Left hindlimb (tissue), 1 donor: ENCODE measurements at places on chromosomes 12 and 14.

DNA sequence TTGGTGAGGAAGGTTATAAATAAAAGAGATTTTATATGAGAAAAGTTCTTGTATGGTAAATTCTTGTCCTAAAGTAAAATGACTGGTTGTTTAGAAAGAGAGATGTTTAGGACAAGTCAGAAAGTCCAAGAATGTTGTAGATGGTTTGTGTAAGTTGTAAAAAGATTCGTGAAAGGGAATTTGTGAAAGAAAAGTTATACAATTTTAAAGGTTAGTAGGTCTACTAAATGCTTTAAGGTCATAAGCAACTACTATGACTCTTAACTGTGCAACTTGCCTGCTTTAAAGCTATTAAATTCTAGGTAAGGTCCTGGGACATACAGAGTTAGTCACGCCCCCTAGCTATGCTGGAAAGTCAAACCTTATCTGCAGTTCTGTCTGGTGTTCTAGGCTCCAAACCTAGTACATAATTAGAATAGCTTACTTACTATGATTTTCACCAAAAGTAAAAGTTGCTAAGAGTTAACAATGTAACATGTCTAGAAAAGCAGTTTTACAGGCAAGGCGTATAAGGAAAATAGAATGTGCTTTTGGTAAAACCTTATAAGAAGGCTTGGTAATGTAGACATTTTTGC lies 11.2 kb upstream of the DHRS2 start:
- DNase-seq = no peak

DNA sequence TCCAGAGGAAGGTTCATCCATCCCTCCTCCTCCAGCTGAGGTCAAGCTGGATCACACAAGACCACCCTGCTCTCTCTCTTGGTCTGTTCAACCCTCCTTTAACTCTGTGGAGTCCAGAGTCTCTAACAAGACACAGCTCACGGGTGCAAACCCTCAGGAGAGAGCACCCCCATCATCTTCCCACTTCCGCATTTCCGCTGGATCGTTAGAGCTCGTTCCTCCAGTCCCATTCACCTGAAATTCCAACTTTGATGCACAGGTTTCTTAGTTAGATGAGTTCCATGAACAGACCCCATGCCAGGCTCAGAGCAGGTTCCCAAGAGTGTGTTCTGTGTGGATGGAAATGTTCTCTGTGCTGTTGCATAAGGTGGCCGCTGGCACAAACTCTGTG lies 44.5 kb upstream of the P2RX7 start:
- DNase-seq = no peak

DNA sequence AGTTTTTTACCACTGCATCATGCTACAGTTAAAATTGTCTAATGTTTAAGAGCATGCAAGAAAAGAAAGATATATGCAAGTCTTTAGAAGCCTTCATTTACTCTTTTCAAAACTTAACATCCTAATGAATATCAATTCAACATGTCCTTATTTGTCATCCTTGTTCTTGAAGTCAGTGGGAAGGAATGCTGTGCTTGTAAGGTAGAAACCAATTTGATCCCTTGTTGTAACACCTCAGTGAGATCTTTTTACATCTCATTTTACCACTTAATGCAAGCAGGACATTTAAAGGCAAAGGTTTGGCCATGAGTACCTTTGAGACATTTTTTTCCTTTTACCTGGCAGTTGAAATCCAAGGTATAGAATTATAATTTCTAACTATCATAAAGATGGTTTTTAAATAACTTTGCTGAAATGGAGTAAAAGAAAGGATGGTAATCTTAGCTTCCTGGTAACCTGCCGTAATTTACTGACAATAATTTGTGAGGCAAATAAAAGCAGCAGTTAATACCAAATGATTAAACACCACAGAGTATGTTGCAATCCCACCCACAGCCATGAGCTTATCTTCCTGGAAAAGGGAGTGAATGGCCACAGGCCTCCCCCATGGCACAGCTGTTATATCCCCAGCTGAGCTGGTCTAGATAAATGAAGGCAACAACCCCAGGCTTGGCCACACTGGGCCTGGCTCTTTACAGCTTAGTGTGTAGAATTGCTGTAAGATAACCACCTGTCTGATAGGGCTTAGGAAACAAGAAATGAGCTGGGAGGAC lies 33.2 kb upstream of the STRN3 start:
- no peak for DNase-seq

GRCh38 chr12:119828300-119828699 lies 48.8 kb downstream of the CIT start:
- no peak for DNase-seq

GRCh38 chr14:96727491-96727890 lies 69.7 kb upstream of the VRK1 start:
- no peak for DNase-seq

GRCh38 chr12:82411546-82412230 lies 53.4 kb downstream of the METTL25 start:
- DNase-seq = no peak

GRCh38 chr12:56836317-56836716 lies 73.2 kb downstream of the HSD17B6 start:
- DNase-seq = no peak

DNA sequence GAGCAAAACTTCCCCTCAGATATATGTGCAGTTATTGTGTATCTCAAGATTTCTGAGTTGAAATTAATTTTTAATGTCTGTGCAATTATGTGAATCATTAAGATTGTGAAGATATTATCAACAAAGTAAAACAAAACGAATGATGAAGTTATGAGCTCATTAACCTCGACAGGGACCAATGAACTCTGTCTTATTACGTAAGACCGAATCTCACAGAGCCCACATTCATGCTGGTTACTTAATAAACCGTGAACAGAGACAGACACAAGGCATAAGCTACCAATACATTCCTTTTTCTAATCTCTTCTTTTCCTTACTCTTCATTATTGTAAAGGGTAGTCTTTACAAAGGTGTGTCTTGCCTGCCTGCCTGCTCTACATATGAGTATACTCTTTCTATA lies 568.7 kb downstream of the RPS29 start:
- no peak for DNase-seq

- no peak for DNase-seq
Measured at GRCh38 chr14:80237143-80237542, 25.8 kb upstream of the DIO2 start.

GRCh38 chr14:104582005-104582404 lies 2.4 kb downstream of the C14orf180 start:
- peak; percentile 74 for DNase-seq

DNA sequence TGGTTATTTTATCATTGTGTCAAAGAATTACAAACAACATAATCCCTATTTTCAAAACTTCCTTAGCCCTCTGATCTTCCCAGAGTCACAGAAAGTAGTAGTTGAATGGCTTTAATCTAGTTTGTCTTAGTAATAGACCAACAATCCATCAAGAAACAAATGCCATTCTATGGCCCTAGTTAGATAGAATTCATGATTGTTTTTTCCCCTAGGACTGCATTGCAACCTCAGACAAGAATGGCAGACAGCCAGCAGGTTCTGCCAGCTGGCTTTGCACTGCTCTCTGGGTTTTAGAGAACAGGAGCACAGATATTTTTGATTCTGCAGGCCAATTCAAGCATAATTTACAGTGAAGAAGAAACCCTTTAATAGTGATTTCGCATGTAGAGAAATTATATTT lies 33.8 kb downstream of the SYT1 start:
- no peak for DNase-seq

- no peak for DNase-seq
Measured at GRCh38 chr12:6978611-6979011, 7.9 kb downstream of the EMG1 start.

DNA sequence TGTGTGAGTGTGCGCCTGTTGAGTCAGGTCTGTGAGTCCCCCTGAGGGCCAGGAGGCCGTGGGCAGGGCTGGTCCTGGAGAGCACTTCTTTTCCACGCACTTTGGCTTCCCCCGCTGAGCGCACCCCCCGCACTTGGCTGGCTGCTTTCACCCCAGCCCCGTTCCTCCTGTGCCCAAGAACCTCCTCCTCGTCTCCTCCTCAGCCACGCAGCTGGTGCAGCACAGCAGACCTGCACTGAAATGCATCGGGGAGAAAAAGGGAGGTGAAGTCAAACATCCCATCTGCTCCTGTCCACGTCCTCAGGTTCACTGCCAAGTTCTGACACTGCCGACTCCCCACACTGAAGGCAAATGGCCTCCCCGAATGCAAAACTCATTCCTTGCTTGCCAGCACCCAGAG lies 362.7 kb upstream of the SFSWAP start:
- no peak for DNase-seq

DNA sequence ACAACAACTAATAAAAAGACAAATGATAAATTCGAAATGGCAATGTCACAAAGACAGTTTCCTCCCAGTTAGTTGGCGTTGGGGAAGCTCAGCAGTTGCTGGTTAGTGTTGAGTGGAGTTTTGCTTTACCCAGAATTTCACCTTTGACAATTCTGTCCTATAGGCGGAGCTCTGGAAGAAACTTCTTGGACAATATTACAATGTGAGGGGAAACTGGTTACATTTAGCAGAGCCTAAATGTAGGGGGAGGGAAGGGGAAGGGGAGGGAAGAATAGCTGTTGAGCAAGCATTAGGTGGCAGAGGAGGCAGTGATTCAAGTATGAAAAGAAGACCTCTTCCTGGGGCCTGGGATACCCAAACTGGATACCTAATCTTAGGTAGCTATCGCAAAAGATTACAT lies 51.4 kb downstream of the BDKRB1 start:
- DNase-seq = no peak

DNA sequence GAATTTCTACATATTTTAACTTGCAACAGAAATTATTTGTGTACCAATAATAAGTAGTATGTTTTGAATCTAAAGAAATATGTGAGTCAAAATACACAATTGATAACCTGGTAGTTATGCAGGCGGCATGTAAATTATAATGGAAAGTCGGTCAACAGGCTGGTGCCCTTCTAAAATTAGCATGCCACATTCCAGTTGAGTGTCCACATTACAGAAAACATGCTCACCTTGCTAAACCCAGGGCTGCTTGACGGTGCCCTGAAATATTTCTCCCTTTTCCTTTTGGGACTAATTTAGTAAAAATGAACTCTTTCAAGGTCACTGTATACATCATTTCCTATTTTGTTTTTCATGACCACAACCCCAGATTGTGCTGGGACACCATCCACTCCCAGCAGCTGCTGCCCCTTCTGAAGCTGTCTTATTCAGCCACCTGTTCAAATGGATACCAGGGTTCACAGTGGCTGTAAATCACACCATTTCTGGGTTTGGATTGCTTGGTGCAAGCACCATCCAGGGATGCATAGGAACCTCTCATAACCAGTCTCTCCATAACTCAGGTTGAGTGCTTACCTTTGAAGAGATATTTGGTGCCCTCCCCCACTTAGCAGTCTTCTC lies 110.6 kb downstream of the ANO6 start:
- no peak for DNase-seq

DNA sequence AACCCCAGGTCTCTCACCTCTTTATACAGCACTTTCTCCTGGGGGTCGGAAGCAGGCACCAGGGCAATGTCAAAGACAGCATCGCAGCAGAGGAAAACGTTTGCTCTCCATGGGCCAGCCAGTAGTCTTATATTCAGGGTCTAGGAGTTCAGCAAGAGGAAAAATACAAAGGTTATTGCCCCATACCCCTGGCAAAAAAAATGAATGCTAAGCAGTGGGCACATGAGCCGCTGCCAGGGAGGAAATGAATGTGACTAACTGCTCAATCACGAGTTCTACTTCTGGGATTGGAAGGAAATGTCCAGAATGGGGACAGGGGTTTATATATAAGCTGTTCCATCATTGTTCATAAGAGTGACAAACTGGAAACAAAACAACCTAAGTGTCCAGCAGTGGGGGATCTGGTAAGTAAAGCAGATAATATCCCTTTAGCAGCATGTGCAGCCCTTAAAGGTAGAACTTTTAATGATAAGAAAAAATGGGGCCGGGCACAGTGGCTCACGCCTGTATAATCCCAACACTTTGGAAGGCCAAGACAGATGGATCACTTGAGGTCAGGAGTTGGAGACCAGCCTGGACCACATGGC lies 53.8 kb downstream of the PHETA1 start:
- no peak for DNase-seq

- DNase-seq = no peak
Measured at GRCh38 chr12:28975564-28976340, 173.3 kb upstream of the FAR2 start.

GRCh38 chr14:101905614-101906013 lies 58.8 kb upstream of the DYNC1H1 start:
- no peak for DNase-seq

DNA sequence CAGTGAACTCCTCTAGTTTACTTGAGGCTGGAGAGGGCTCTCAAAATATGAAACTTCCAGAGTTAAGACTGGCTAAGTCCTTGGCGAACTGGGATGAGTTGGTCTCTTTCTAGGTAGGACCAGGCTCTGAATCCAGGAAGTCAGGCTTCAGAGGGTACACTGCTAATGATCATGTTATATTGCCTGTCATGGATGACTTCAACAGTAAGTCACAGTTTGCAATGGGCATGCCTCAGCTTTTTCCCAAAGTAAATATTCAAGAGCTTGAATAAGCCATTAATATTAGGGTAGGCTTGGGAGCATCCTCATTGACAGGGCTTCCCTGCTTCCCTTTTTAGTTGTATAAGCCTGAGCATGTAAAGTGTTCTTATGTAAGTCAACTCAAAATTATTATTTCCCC lies 61.7 kb upstream of the PTHLH start:
- DNase-seq = no peak

GRCh38 chr12:30296486-30296885 lies 399.2 kb downstream of the IPO8 start:
- DNase-seq = no peak
